ENCODE measurements at places on chromosomes 1 and 21.

DNA sequence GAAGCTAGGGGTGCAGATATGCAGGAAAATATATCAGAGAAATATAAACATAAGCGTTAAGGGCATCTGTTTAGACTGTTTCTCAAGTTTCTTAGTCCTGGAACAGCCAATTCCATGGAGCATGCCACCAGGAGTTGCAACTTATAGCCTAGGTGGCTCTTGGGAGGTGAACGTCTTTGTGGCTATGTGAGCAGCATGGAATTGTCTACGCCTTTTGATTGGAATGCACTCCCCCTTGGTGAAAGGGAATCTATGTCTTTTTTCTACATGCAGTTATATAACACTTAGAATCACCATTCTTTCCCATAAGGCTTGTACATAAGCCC lies 12.4 kb downstream of the RCSD1 start:
- no peak for DNase-seq

- no peak for DNase-seq
Measured at GRCh38 chr1:165259236-165259635, 97.3 kb downstream of the LMX1A start.

DNA sequence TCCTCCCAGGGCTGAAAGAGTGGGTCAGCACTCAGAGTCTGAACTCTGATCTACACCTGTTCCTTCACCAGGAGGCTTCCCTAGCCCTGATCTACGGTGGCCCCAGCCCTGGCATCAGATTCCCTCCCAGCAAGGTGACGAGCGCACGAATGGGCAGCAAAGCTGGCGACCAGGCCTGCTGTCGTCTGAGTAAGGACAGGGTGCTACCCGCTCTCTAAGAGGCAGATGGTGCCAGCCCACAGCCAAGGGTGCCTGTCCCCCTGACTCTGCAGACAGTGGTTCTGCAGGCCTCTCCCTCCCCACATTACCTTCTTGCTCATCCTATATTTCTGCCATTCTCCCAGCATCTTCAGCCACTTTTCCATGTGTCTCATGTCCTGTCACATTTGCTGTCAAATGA lies 10.3 kb upstream of the SMYD3 start:
- DNase-seq: no peak

- no peak for DNase-seq
Measured at GRCh38 chr1:119220991-119221390, 80.5 kb upstream of the WARS2 start.

DNA sequence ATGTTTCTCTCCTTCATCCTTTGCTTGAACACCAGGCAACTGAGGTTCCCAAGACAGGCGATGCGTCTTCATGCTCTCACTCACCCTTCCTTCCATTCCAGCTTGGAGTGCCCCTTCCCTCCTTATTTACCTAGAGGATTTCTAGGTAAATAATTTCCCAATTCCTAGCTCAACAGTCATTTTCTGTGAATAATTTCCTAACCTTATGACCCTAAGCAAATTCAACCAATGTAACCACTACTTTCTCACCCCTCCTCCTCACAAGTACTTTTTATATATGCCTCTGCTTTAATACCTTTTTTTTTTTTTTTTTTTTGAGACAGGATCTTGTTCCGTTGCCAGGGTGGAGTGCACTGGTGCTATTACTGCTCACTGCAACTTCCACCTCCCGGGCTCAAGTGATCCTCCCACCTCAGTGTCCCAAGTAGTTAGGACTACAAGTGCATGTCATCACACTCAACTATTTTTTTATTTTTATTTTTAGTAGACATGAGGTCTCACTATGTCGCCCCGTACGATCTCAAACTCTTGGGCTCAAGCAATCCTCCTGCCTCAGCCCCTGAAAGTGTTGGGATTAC lies 86.7 kb downstream of the USP24 start:
- no peak for DNase-seq

DNA sequence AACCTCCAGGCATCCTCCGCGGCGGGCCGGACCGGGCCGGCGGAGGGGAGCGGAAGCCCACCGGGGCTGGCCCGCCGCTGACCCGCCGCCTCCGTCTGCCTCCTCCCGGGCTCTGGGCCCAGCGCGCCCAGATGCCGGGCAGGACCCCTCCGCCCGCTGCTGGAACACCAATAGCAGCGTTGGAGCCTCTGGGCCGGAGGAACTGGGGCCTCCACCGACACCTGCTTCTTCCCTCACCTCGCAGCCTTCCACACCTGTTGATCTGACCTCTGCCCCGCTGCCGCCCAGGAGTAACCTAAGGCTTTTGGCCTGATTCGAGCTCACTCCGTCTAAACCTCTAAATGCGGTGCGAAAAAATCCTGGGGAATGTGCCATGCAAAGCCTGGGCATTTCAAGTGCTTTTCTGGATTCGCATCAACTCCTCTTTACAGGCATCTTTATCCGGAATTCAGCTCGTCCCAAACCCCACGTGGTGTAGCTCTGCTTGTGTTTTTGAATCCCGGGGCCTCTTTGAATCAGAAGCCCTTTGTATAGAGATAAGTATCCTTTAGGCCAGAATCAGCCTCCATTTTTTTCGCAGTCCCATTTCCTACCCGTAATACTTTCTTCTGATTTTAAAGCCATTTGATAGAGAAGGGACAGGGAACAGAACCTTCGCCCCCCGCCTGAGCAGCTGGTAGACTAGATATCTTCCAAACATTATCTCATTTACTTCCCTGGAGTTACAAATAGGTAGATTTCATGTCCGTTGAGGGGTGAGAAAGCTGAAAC lies 680 bp upstream of the CNN3 start:
- no peak for DNase-seq

- DNase-seq: no peak
Measured at GRCh38 chr1:41560496-41560895, 76.0 kb upstream of the EDN2 start.

DNA sequence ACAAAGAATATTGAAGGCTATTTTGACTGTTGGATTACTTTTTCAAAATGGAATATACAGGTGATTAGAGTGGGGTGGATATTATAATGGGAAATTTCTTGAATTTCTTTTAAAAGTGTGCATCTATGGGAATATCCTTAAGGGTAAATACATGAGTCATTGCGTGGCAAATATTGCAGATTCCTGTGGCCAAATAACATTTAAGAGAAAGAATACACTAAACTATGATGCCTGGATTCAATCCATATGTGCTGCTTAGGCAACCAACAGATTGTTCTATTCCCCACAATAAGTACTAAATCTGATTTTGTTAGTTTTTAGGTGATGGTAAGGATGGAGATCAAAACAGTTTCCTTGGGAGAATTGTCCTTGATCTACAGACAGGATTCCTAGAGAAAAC lies 119.5 kb downstream of the HMCN1 start:
- DNase-seq: no peak

All from CMK (cell line).